ENCODE measurements at places on chromosomes 2 and 18.

- no peak for DNase-seq
Measured at GRCh38 chr2:103293742-103294077, 531.9 kb downstream of the TMEM182 start.

GRCh38 chr2:203126996-203127395 lies 111.8 kb upstream of the CYP20A1 start:
- DNase-seq = no peak

DNA sequence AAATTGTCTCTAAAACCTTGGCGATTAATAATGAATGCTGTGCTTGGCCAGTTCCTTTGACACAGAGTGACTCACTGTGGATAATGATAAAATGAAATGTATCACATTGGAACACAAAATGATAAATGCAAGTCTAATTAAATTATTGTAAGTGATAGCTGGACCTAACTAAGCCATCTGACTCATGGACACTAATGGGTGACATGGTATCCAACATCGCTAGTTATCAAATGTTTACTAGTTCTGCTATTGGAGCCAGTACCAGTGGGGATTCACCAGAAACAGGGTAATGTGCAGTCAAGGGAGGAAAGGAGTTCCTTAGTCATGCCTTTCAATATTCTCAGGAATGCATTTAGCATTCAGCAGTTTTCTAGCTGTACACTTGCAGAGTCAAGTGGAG lies 736.3 kb upstream of the ACVR2A start:
- DNase-seq = no peak

GRCh38 chr18:55579501-55580270 lies 8.3 kb downstream of the TCF4 start:
- no peak for DNase-seq
